ENCODE measurements at places on chromosomes 7 and 10.

GRCh38 chr7:55073976-55074528 is 55.2 kb downstream of the EGFR start:
- peak; percentile 63 for DNase-seq

GRCh38 chr10:79021331-79021907 is 47.3 kb upstream of the ZMIZ1 start:
- DNase-seq: no peak

GRCh38 chr10:46245381-46245900 is 41.4 kb upstream of the ANTXRL start:
- DNase-seq: no peak

- no peak for DNase-seq
Measured at GRCh38 chr7:89246196-89246595, 450.7 kb upstream of the TEX47 start.

GRCh38 chr7:85682833-85683620 is 496.2 kb upstream of the SEMA3D start:
- no peak for DNase-seq

DNA sequence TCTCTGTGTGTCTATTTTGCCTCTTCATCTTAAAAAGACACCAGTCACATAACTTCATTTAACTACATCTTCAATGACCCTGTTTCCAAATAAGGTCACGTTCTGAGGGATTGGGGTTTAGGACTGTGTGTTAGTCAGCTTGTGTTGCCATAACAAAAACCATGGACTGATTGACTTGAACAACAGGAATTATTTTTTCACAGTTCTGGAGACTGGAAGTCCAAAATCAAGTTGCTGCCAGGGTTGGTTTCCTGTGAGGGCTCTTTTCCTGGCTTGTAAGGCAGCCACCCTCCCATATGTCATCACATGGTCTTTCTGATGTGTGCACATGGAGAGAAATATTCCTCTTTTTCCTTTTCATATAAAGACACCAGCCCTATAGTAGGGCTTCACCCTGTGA is 55.3 kb downstream of the REEP3 start:
- DNase-seq: no peak
